Hematopoietic multipotent progenitor cell treated with erythropoietin and hydrocortisone succinate and interleukin-3 and kit ligand, for 4 days (in vitro differentiated cells): ENCODE measurements at places on chromosomes 6 and 20.

GRCh38 chr6:111154981-111155380 lies 67.7 kb downstream of the SLC16A10 start:
- no peak for DNase-seq

- no peak for DNase-seq
Observed at GRCh38 chr6:136085370-136086115, 164.6 kb downstream of the MTFR2 start.

DNA sequence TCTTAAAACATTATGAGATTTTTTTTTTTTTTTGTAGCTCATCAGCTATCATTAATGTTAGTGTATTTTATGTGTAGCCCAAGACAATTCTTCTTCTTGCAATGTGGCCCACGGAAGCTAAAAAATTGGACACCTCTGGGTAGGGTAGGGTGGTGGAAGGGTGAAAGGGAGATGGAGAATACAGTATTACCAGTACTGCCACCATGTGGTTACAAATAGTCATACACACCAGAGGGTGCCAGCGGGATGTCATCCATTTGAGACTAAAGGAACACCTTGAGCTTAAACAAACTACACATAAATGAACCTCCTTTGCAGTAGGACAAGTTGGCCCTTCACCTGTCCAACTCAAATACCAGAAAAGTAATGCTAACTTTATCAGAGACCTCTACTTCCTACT lies 601.9 kb downstream of the HTR1B start:
- peak; percentile 35 for DNase-seq

DNA sequence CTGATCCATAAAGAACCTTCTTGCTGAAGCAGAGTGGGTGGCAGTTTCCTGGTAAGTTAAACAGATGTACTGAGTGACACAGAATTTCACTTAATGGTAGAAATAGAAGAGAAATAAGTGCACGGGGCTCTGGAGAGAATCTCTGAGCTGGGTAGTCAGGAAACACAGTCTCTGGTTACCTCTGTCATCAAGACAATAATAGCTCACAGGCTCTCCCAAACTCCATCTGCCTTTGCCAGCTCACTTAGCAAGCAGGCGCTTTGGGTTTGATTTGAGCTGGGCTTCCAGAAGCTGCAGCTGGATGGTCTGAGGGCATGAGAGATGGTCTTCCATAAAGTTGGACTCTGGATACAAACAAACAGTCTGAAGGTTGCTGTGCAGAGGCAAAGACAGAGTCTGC lies 39.6 kb upstream of the PRSS35 start:
- DNase-seq = no peak

DNA sequence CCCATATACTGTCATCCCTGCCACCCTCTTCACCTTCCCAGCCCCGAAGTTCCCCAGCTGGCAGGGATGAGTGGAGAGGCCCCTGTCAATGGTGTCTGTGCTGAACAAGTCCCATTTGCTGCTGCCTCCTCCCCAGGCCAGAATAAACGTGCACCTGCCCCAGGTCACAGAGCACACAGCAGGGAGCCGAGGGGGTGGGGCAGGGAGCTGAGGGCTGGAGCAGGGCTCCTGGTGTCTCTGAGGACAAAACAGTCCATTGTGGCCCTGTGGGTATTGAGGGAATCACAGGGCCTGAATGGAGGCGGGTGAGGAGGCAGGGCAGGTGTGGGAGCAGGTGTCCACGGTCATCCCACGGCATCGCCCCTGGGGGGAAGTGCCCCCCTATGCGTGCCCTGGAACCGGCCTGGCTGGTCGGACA lies 55.8 kb downstream of the SNAI1 start:
- no peak for DNase-seq

- DNase-seq = no peak
Observed at GRCh38 chr6:62904687-62905086, 306.6 kb upstream of the FKBP1C start.

DNA sequence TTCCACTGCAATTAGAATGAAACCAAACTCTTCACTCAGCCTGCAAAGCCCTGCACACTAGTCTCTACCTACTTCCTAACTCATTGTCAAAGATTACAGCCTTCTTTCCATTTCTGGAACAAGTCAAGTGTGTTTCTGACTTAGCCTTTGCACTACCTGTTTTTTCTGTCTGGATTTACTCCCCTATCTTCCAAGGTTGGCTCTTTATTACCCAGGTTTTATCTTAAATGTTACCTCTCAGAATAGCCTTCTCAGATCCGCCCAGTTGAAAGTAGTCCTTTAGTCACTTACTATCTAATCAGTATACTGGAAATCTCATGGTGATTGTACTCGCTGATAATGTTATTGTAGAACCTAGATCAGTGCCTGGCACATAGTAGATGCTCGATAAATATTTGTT lies 42.7 kb downstream of the TBPL1 start:
- no peak for DNase-seq

GRCh38 chr6:27865850-27866356 lies 46.3 kb downstream of the OR2B2 start:
- peak; percentile 93 for DNase-seq
